ENCODE measurements at places on chromosomes 2 and 18.

- no peak for DNase-seq
Measured at GRCh38 chr2:131828164-131828561, 300.5 kb downstream of the CCDC74A start.

GRCh38 chr18:75467281-75467795 lies 39.8 kb upstream of the SMIM21 start:
- DNase-seq, result no peak

DNA sequence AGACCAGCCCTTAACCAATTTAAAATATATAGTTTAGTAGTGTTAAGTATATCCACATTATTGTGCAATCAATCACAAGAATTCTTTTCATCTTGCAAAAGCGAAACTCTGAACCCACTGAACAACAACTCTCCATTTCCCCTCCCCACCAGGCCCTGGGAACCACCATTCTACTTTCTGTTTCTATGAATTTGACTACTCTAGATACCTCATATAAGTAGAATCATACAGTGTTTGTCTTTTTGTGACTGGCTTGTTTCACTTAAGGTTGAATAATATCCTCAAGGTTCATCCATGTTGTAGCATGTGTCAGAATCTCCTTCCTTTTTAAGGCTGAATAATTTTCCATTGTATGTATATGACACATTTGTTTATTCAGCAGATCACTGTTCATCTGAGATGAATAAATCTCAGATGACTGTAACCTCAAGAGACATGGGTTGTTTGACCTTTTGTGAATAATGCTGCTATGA lies 8.1 kb upstream of the SOS1 start:
- DNase-seq, result no peak

- DNase-seq, result peak; percentile 80
Measured at GRCh38 chr2:238868067-238868524, 20.2 kb downstream of the TWIST2 start.

DNA sequence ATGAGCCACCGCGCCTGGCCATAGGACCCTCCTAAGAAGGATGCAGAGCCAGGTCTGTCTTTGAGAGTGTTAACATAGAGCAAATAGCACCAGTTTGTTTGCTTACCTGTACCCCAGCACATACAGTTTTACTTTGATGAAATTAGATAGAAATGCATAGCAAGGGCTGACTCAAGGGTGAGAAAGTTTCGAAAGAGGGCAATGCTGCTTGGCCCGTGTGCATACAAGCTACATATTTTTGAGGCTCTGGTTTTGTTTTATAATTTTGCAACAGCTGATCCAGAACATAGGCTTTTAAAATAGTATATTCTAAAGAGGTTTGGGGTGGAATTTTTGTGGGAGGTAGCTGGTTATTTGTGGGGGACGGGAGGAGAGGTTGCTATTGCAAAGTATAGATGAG lies 151.7 kb downstream of the MCFD2 start:
- DNase-seq, result no peak

- DNase-seq, result no peak
Measured at GRCh38 chr18:5288517-5288935, 7.0 kb downstream of the ZBTB14 start.

DNA sequence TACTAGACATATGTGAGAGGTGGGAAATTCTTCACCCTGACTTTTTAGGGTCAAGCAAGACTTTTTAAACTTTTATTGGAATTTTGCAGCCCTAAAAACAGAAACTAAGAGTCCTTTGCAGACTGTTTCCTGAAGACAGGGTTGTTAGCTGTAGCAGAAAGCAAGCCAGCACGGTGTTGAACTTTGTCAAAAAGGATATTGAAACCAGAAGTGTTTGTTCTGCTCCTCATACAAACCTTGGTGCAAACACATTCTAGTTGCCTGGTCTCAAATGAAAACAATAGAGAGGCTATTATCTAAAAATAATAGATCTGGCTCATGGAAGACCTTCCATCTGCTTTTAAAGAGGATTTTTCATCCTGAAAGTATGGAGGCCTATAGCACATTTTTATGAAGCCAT lies 65.8 kb upstream of the IGFBP5 start:
- DNase-seq, result no peak

- DNase-seq, result no peak
Measured at GRCh38 chr2:202034249-202035088, 814 bp downstream of the FZD7 start.

- peak; percentile 56 for DNase-seq
Measured at GRCh38 chr18:45566025-45566740, 49.1 kb upstream of the SLC14A2 start.

DNA sequence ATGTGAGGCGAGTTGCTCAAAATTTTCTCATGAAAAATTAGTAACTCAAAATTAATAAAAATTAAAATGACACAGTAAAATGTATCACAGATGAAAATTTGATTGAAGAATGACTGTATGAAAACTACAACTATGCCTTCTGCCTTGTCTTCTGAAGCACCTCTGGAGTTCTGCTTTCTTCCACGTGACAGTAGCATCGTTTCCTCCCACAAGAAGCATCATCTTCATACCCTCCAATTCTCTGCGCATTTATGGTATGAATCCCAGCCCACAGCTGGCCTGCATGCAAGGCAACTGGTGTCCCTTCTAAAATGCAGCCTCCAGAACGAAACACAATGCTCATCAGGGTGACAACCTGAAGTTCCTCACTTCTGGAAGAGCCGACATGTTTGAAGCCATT lies 189.9 kb downstream of the MYO1B start:
- no peak for DNase-seq

GRCh38 chr2:241372361-241372992 lies 16.4 kb downstream of the FARP2 start:
- DNase-seq, result no peak

DNA sequence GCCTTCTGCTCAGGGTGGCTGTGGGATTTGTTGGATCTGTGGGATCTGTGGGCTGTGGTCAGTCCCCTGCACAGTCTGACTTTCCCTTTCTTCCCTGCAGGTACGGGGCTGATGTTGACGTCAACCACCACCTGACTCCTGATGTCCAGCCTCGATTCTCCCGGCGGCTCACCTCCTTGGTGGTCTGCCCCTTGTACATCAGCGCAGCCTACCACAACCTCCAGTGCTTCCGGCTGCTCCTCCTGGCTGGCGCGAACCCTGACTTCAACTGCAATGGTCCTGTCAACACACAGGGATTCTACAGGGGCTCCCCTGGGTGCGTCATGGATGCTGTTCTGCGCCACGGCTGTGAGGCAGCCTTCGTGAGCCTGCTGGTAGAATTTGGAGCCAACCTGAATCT lies 17.5 kb downstream of the ASB1 start:
- no peak for DNase-seq
